Activated T-cell treated with anti-CD3 and anti-CD28 coated beads, Interleukin-2, amount 50 U/mL, for 72 hours (primary cell): ENCODE measurements at places on chromosomes 1 and 21. TPM values are rescaled to one million over a fixed set of nuclear protein-coding genes. Genes with fewer than 3 reads are reported as not detected.

DNA sequence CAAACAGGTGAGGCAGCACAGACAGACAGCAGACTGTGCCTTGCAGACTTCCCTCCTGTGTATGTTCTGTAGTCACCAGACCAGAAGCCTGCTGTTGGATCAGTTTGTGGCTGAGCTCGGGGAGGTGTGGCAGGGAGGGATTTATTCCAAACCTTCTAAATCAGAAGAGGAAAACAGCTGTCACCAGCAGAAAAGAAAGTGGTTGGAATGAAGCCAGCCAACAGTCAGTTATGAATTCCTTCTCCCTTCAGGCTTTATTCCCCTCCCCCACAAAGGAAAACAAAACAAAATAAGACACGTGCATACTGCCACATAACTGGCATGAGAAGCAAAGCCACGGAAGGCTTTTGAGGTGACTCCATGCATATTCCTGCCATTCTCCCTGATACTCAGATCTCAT lies 19.0 kb upstream of the PIGV start:
- no peak for DNase-seq

GRCh38 chr1:152996633-152997400 lies 4.7 kb upstream of the SPRR3 start:
- DNase-seq: no peak

SLAMF1 gene
- 81.4 TPM for total RNA-seq

- no peak for DNase-seq
These were observed 46.6 kb downstream of the KIAA0040 start for GRCh38 chr1:175145899-175146528.

- DNase-seq: no peak
These were observed 335.7 kb upstream of the GREM2 start for GRCh38 chr1:240947438-240948224.

- no peak for DNase-seq
These were observed 698 bp upstream of the OLIG1 start for GRCh38 chr21:33069243-33069642.

GRCh38 chr1:228343191-228343661 lies 63.4 kb downstream of the TRIM11 start:
- DNase-seq: peak; percentile 0

GRCh38 chr1:116338400-116338799 lies 34.6 kb upstream of the ATP1A1 start:
- no peak for DNase-seq

GRCh38 chr1:239742416-239743109 lies 349.1 kb upstream of the FMN2 start:
- no peak for DNase-seq

EVA1C gene
- total RNA-seq: 8.9 TPM

PRKAB2 gene
- 10.8 TPM for total RNA-seq

DNA sequence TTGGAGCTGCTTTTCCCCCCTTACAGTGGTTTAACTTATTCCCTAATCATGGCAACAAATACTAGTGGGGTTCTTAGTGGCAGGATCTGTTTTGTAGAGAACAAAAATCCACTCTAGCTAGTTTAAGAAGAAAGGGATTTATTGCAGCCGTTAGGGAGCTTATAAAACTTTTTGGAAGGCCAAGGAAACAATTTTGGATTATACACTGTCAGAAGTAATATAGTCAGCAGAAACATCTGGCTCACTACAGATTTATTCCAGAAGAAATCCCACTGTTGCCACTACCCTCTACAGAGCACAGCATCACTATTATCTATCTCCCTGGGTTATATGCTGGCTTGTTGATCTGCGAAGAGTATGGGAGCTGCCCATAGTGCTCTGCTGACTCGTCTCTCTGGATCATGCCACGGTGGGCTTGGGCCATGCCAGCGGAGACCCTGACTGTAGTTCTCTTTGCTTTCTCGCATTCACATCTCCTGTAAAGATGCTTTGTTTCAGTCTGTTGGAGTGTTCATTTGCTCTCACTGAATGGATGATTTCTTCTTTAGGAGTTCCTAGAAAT lies 107.5 kb downstream of the ODF2L start:
- DNase-seq: no peak
